ENCODE measurements at places on chromosomes 13 and 19.

GRCh38 chr13:85685436-85685835 lies 113.8 kb downstream of the SLITRK6 start:
- DNase-seq, result no peak

DNA sequence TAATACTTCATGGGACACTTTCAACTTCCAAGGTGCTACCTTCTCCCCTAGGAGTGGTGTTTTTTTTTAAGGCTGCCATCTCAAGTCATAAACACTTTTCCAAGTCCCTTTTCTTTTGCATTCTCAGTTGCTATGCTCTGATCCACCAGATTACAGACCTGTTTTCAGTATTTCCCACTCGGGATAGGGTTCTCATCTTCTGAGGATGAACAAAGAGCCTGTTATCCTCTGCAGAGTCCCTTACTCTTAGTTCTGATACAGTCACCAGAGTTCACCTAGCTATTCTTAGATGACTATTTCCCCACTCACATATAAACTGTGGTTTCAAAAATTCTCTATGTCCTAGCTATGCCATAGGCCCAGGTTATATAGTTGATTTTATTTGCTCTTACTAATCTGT lies 15.9 kb downstream of the ZDHHC20 start:
- DNase-seq, result no peak

DNA sequence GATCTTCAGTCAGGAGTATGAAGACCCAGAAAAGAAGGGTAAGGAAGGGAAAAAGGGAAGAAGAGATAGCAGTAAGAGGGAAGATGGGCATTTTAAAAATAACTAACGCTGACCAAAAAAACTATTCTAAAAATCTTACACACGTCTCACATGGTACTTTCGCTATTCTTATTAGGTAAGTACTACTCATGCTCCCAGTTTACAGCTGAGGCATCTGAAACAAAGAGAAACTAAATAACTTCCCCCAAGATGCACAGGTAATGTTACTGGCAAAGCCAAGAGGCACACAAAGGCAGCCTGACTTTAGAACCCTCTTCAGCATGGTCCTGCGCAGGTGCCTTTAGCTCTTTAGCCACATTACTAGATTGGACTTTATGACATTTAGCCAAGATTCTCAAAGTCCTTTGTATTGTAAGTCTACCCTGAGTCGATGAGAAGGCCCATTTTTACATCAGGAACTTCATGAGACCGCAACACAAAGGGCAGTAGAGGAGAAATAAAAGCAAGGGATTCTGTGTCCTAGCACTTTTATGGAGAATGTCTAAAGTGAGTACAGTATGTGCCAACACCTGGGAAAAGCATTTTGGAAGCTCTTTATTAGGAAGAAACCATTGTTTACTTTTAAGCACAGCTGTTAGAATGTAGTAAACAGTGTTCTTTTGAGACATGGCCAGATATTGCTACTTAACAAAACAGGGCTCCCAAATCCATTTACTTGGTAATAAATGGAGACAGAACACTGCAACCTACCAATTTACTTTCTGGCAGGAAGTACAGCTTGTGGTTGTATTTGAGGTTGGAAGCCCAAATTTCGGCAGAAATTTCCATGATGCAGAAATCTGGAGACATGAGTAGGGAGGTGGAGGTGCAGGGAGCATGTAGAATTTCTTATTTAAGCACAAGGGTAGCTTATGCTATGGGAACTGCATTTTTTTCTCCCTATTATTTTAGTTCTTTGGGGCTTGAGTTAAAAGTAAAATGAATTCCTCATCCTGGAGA lies 250.7 kb downstream of the KCTD12 start:
- no peak for DNase-seq

DNA sequence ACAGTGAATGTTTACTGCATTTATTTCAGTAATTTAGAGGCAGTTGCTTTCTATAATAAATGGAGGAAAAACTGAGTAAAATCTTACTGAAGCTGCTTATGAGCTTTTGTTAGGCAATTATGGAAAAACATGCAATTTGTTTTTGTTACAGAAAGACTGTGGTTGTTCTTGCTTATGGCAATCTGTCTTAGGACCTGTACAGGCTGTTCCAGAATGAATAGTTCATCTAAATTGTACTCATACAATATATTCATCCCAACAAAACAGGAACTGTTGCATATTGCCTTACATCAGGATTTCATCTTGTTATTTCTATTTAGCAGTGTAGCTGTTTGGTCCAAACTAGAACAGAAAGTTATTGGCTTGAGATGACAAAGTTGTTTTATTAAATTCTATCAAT lies 199.2 kb downstream of the NALCN start:
- DNase-seq, result no peak

DNA sequence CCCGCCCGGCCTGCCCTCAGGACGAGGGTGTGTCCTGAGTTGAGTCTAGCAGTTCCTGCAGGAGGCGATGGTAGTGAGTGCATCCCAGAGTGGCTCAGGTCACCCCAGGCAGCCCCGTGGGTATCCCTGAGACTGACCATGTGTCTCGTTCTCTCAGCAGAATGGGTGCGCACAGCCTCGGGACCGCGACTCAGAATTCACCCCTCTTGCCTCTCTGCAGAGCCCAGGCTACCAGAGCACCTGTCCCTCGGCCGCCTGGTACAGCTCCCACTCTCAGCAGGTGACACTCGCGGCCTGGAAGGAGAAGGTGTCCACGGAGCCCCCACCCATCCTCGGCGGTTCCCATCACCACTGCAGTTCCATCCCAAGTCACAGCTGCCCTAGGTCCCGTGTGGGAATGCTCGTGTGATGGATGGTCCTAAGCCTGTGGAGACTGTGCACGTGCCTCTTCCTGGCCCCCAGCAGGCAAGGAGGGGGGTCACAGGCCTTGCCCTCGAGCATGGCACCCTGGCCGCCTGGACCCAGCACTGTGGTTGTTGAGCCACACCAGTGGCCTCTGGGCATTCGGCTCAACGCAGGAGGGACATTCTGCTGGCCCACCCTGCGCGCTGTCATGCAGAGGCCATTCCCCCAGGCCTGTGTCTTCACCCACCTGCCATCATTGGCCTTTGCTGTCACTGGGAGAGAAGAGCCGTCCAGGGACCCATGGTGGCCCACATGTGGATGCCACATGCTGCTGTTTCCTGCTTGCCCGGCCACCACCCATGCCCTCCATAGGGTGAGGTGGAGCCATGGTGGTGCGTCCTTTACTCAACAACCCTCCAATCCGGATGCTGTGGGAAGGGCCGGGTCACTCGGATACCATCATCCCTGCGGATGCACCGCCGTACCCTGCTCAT lies 87.1 kb upstream of the MCF2L start:
- no peak for DNase-seq

All from OCI-LY7 (cell line).